Tibial nerve (tissue), 4 donors: ENCODE measurements at places on chromosomes 12 and 14. TPM values are rescaled to one million over a fixed set of nuclear protein-coding genes. Genes with fewer than 3 reads are reported as not detected.

TAS2R20 gene
- total RNA-seq, result 8.4 TPM

KCNA1 gene
- total RNA-seq, result 5.9 TPM

TAS2R14 gene
- total RNA-seq, result 5.2 TPM

PCED1B gene
- total RNA-seq, result 2.2 TPM

SLC6A15 gene
- total RNA-seq, result 0.84 TPM

ATF7IP gene
- total RNA-seq, result 63.4 TPM

PAPOLA gene
- 140 TPM for total RNA-seq

NGB gene
- not detected for total RNA-seq

TBC1D30 gene
- 2.5 TPM for total RNA-seq

OR4E1 gene
- total RNA-seq, result not detected

GRCh38 chr14:89908712-89909450 is 45.6 kb downstream of the EFCAB11 start:
- H3K4me1 ChIP-seq, result no peaks in the 10 kb centered on the region
- no peak overlapping the region for H3K27ac ChIP-seq
- H3K36me3 ChIP-seq, result no peaks in the 10 kb centered on the region
- H3K27me3 ChIP-seq, result no peaks in the 10 kb centered on the region

GRCh38 chr12:53657041-53657440 is 18.8 kb downstream of the ATP5MC2 start:
- no peak overlapping the region for H3K4me3 ChIP-seq
- no peak for DNase-seq
- peaks cover 40% of the 10 kb centered on the region for H3K4me1 ChIP-seq
- no peaks in the 10 kb centered on the region for H3K27me3 ChIP-seq
- no peak overlapping the region for H3K27ac ChIP-seq

- no peak for DNase-seq
- peaks cover 30% of the 10 kb centered on the region for H3K4me1 ChIP-seq
- no peaks in the 10 kb centered on the region for H3K36me3 ChIP-seq
- peak overlapping the region; percentile 65 for H3K27ac ChIP-seq
- H3K27me3 ChIP-seq, result no peaks in the 10 kb centered on the region
Measured at GRCh38 chr12:128818065-128819022, 5.4 kb downstream of the SLC15A4 start.

- no peak for DNase-seq
- no peak overlapping the region for H3K4me3 ChIP-seq
- no peaks in the 10 kb centered on the region for H3K4me1 ChIP-seq
- H3K36me3 ChIP-seq, result no peaks in the 10 kb centered on the region
- no peak overlapping the region for H3K27ac ChIP-seq
Measured at GRCh38 chr12:14572401-14572800, 4.7 kb upstream of the PLBD1 start.

DNA sequence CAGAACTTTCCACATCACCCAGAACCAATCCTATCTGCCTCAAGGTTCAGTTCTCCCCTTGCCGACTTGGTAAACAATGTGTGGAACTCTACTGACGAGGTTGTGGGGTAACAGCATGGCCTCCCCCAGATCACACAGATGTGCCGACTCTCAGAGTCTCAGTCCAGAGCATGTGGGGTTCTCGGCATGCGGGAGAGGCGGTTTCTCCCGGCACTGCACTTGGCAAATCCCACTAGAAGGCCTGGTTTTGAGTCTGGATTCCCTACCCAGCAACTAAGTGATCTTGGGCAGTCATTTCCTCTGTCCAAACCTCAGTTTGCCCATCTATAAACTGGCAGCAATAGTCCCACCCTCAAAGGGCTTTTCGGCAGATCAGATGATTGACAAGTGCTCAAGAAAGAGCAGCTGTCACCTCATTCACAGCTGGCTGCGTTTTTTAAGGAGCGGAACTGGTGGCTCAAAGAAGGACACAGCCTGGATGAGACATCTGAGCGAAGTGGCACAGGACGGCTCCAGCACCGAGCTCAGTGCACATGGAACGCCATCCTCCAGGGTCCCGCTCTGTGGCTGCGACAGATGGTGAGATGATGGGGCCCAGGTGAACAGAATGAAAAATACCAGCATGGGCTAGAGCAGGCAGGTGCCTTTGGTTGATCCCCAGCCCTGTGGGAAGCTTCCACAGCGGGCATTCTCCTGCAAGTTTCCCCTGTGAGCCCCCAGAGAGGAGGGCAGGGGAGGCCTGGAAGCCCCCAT is 7.3 kb downstream of the TESC start:
- H3K36me3 ChIP-seq, result no peaks in the 10 kb centered on the region
- DNase-seq, result no peak
- no peak overlapping the region for H3K27ac ChIP-seq
- no peak overlapping the region for H3K4me3 ChIP-seq
- no peaks in the 10 kb centered on the region for H3K27me3 ChIP-seq

- peak overlapping the region; percentile 68 for H3K27ac ChIP-seq
- DNase-seq, result no peak
- H3K27me3 ChIP-seq, result no peaks in the 10 kb centered on the region
- peaks cover 46% of the 10 kb centered on the region for H3K4me1 ChIP-seq
- H3K36me3 ChIP-seq, result no peaks in the 10 kb centered on the region
Measured at GRCh38 chr14:71399057-71399487, 491.8 kb downstream of the PCNX1 start.

GRCh38 chr14:33972583-33973081 is 21.8 kb upstream of the EGLN3 start:
- H3K4me1 ChIP-seq, result no peaks in the 10 kb centered on the region
- H3K27me3 ChIP-seq, result no peaks in the 10 kb centered on the region
- H3K27ac ChIP-seq, result no peak overlapping the region
- no peak overlapping the region for H3K4me3 ChIP-seq
- no peaks in the 10 kb centered on the region for H3K36me3 ChIP-seq

DNA sequence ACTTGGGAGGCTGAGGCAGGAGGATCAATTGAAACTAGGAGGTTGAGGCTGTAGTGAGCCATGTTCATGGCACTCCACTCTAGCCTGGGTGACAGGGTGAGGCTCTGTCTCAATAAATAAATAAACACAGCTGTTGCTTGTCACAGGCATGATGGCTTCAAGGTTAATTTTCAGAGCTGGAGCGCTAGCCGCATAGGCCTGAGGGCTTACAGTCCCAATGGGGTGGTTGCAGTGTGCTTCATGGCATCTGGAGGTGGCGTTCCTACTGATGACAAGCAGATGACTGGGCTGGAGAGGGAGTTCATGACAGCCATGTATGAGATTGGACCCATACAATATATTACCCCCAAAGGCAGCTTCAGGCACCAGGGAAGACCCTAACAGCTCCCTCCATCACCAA is 1.6 kb upstream of the FMNL3 start:
- H3K36me3 ChIP-seq, result no peaks in the 10 kb centered on the region
- H3K27ac ChIP-seq, result no peak overlapping the region
- H3K4me3 ChIP-seq, result no peak overlapping the region
- no peak for DNase-seq

DNA sequence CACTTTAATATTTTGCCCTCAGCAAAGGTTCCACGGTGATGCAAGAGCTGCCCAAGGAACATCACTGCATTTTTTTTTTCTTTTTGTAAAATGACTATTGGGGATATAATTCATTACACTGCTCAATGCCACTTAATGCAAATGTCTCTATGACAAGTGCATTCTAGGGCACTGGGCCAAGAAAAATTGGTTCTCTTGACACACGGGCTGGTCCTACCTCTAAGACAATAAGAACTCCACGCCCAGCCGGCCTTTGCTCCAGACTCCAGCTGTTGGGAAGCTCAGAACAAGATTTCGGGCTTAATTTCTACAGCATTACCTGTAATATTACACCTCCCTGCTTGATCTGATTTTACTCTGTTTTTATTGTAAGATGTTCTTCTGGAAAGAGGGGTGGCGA is 48.8 kb upstream of the VRK1 start:
- H3K27me3 ChIP-seq, result no peaks in the 10 kb centered on the region
- no peak for DNase-seq
- H3K4me1 ChIP-seq, result no peaks in the 10 kb centered on the region
- no peak overlapping the region for H3K4me3 ChIP-seq
- no peaks in the 10 kb centered on the region for H3K36me3 ChIP-seq

GRCh38 chr12:60872850-60873713 is 1277.3 kb downstream of the SLC16A7 start:
- no peaks in the 10 kb centered on the region for H3K27me3 ChIP-seq
- no peak for DNase-seq
- no peak overlapping the region for H3K27ac ChIP-seq
- H3K4me1 ChIP-seq, result no peaks in the 10 kb centered on the region

DNA sequence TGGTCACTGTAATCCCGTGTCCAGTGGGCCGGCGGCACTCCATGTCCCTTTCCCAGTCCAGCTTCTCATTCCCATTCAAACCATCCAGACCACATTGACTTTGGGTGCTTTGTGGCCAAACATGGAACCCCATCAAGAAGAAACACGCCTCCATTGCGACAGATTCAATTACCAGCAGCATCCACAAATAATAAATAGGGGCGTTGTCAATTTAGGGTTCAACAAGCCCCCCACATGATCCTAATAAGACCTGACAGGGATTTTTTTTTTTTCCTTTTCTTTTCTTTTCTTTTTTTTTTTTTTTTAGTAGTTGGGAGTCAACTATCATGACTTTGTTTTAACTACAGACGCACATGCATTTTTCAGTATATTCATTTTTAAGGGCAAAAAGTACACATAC is 149.4 kb downstream of the DICER1 start:
- no peak overlapping the region for H3K4me3 ChIP-seq
- no peak for DNase-seq
- H3K4me1 ChIP-seq, result peaks cover 4% of the 10 kb centered on the region
- no peaks in the 10 kb centered on the region for H3K36me3 ChIP-seq
- no peaks in the 10 kb centered on the region for H3K27me3 ChIP-seq

GRCh38 chr12:115259968-115260747 is 576.2 kb upstream of the TBX3 start:
- no peak overlapping the region for H3K27ac ChIP-seq
- H3K4me1 ChIP-seq, result no peaks in the 10 kb centered on the region

DNA sequence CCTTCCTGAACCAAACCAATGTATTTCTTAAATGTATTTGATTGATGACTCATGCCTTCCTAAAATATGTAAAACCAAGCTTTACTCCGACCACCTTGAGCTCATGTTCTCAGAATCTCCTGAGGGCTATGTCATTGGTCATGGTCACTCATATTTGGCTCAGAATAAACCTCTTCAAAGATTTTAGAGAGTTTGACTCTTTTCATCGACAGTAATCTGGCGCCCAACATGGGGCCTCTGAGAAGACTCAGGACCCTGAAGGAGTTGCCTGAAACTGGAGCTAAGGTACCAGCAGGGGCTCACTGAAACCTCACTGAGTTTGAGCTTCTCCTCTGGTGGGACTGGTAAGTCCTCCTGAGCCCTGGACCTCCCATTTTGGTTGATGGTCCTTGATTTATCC is 17.2 kb upstream of the PSMC1 start:
- H3K4me3 ChIP-seq, result no peak overlapping the region
- peaks cover 4% of the 10 kb centered on the region for H3K4me1 ChIP-seq
- DNase-seq, result no peak
- no peak overlapping the region for H3K27ac ChIP-seq
- H3K36me3 ChIP-seq, result no peaks in the 10 kb centered on the region
- H3K27me3 ChIP-seq, result no peaks in the 10 kb centered on the region

DNA sequence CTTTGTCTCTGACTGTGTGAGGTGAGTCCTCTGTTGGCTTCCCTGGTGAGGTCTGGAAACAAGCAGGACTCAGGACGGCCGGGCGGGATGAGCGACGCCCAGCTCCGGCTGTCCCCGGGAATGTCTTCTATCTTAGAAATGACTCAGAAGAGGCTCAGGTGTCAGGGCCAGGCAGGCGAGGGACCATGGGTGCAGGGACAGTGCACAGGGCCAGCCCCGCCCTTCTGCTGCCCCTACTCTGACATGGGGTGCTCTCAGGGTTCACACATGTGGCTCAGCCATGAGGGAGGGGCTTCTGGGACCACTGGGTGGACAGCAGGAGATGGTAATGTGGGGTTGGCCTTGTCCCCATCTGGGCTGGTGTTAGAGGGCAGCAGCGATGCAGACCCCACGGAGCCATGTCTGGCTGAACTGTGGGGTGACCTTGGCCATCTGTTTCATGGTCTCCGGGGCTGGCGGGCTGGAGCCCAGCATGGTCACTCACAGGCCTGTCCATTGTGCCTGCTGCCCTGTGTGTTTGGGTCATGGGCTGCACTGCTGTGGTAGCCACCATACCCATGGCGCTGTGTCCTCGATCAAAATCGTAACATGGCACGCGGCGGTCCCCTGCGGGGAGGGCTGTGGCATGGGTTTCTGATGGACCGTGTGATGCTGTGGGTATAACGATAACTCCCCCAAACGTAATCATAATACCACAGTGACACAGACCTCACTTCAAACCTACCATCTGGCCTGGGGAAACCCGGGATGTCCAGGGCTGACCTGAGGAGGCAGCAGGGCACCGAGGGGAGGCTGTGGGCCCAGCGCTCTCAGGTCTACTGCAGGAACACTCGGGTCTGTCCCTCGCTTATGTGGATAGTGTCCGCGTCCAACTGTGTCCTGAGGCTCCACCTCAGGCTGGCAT is 368.8 kb downstream of the TMEM121 start:
- H3K4me1 ChIP-seq, result no peaks in the 10 kb centered on the region
- DNase-seq, result peak; percentile 6
- no peak overlapping the region for H3K27ac ChIP-seq
- H3K36me3 ChIP-seq, result no peaks in the 10 kb centered on the region

DNA sequence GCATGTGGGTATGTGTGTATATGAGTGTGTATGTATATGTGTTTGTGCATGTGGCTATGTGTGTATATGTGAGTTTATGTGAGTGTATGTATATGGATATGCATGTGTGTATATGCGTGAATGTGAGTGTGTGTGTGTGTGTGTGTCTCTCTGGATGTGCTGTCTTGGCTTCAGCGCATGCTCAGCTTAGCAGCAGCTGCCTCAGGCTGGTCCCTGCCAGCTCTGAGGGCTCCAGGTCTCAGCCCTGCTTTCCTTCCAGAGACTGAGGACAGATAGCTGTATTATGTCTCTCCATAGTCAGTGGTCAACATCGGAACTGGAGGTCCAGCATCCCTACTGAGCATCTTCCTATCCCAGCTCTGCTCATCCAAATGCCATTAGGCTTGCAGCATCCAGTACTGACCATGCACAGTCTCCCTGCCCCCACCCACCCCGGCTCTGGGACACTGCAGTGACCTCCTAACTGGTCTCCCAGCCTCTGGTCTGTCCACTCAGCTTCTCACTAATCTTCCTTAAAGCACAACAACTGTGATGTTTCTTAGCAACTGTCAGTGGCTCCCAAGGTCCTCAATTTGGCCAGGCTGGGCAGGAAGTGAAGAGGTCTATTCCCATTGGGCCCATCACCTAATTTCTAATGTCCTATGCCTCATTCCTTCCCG is 22.8 kb downstream of the FAIM2 start:
- H3K4me3 ChIP-seq, result no peak overlapping the region
- no peaks in the 10 kb centered on the region for H3K27me3 ChIP-seq
- no peak for DNase-seq
- no peak overlapping the region for H3K27ac ChIP-seq
- H3K36me3 ChIP-seq, result no peaks in the 10 kb centered on the region
- H3K4me1 ChIP-seq, result no peaks in the 10 kb centered on the region
